GM19239 (cell line): ENCODE measurements at places on chromosomes 2 and 18.

DNA sequence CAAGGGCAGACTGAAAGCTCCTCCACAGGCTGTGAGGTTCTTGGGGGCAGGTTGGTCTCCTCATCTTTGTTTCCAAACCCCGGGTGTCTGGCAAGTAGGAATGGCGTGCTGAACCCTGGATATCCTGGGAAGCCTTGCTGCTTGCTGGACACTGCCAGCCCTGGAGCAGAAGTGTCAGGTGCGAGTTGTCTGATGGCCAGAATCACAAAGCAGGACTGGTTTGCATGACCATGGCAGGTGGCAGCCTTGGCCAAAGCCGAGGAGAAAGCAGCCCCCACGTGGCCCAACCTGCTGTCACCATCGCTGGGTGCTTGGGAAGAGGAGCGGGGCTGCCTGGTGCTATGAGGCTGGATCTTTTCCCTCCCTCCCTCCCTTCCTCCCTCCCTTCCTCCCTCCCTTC is 309.5 kb upstream of the HS6ST1 start:
- DNase-seq: no peak

DNA sequence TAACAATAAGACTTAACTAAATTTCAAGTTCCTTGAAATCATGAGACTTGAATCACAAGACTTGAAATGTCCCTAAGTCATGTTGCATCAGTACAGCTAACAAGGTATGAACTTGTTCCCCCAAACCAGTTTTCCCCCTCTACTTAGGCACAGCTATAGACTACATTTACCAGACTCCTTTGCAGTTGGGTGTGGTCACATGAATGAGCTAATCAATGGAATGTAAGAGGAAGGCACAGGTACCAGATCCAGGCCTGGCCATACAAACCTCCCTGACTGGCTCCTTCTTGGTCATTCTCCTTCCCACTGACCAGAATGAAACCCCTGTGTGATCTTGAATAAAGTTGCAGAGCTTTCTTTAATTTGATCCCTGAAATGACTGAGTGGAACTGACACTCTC is 77.8 kb downstream of the DNER start:
- no peak for DNase-seq

GRCh38 chr2:226495466-226496272 is 304.0 kb downstream of the IRS1 start:
- DNase-seq: no peak

GRCh38 chr18:37578886-37579513 is 13.4 kb upstream of the CELF4 start:
- DNase-seq: no peak
